ENCODE measurements at places on chromosomes 2 and 18. TPM values are rescaled to one million over a fixed set of nuclear protein-coding genes. Genes with fewer than 3 reads are reported as not detected.

DNA sequence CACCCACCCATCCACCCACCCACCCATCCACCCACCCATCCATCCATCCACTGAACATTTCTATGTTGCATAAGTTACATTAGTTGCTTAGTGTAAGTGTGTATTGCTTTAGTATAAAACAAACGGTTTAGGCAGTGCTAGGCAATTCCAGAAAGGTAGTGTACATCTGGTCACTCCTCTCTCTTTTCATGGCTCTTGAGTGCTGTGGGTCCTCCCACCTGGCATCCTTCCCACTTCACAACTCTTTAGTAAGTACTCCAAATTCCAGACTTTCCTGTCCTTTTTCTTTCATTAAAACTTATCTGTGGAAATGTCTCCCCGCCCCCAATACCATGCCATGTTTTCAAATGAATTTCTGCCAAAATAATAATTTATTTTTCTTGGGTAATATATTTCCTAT is 122.5 kb downstream of the PLEKHM3 start:
- no peak for DNase-seq
- no peak overlapping the region for H3K4me3 ChIP-seq
- H3K36me3 ChIP-seq, result no peaks in the 10 kb centered on the region

OBSL1 gene
- total RNA-seq, result 11.4 TPM

DNA sequence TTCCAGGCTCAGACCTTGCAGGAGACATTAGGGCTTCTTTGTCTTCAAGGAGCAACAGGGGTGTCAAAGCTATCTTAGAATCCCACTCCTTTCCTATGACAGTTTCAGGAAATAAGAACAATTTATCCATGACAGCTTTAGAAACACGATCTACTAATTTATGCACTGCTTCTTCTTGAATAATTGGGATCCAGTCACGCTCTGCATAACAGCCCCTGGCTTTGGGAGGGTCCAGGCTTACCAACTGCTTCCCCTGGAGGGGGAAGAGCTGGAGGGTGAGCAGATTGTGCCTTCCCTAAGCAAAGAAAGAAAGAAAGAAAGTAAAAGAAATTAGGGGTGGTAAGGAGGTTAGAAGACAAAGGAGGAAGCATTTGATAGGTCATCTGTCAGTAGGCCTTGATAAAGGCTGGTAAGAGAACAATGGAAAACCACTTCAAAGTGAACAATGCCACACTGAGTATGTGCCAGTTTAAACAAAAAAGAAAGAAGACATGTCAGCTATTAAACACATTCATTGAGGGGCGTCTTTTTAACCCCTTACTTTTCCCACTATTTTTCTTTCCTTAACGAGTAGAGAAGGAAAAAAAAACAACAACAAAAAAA is 327.6 kb downstream of the DCC start:
- no peak overlapping the region for H3K27ac ChIP-seq
- H3K4me1 ChIP-seq, result no peaks in the 10 kb centered on the region
- no peak overlapping the region for H3K4me3 ChIP-seq
- H3K27me3 ChIP-seq, result no peaks in the 10 kb centered on the region
- no peaks in the 10 kb centered on the region for H3K36me3 ChIP-seq

DNA sequence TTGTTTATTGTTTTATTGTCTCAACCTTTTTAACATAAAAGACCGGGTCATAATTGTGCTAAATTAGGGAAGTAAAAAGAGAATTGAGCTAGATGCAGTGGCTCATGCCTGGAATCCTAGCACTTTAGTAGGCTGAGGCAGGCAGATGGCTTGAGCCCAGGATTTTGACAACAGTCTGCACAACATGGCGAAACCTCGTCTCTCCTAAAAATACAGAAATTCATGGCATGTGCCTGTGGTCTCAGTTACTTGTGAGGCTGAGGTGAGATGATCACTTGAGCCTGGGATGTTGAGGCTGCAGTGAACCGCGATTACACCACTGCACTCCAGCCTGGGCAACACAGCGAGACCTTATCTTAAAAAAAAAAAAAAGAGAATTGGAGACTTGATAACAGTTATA is 104.2 kb upstream of the TTC27 start:
- no peak overlapping the region for H3K27ac ChIP-seq
- no peaks in the 10 kb centered on the region for H3K4me1 ChIP-seq
- no peak for DNase-seq
- H3K27me3 ChIP-seq, result no peaks in the 10 kb centered on the region
- peaks cover 84% of the 10 kb centered on the region for H3K36me3 ChIP-seq

FOXI3 gene
- not detected for total RNA-seq

GRCh38 chr2:66688951-66689350 is 254.0 kb downstream of the MEIS1 start:
- no peak for DNase-seq
- no peaks in the 10 kb centered on the region for H3K27me3 ChIP-seq
- peak overlapping the region; percentile 76 for H3K27ac ChIP-seq
- no peak overlapping the region for H3K4me3 ChIP-seq
- H3K4me1 ChIP-seq, result no peaks in the 10 kb centered on the region

PDE1A gene
- 2.3 TPM for total RNA-seq

ERMN gene
- 0.04 TPM for total RNA-seq

PIKFYVE gene
- 12.6 TPM for total RNA-seq

DNA sequence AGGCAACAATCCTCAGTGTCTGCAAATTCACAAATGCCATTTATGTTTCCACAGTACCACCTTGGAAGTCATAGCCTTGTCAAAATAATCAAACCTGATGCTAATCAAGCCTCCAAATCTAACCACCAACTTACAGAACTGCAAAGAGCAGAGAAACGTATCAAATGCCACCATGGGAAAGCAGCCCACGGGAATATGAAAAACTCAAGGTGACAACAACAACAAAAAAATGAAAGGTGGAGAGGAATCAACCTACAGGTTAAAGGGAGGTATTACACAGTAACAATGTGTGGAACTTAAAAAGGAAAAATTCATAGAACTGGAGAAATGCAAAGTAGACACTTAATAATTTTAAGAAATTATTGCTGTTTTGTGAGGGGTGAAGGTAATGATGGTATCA is 46.7 kb downstream of the CD226 start:
- H3K4me3 ChIP-seq, result no peak overlapping the region
- H3K27ac ChIP-seq, result no peak overlapping the region
- H3K36me3 ChIP-seq, result no peaks in the 10 kb centered on the region
- H3K4me1 ChIP-seq, result no peaks in the 10 kb centered on the region
- DNase-seq, result no peak

- no peak overlapping the region for H3K4me3 ChIP-seq
- H3K36me3 ChIP-seq, result no peaks in the 10 kb centered on the region
- DNase-seq, result no peak
- peak overlapping the region; percentile 2 for H3K27ac ChIP-seq
Measured at GRCh38 chr2:101828673-101829334, 131.3 kb downstream of the MAP4K4 start.

GRCh38 chr2:43191947-43192516 is 34.4 kb downstream of the ZFP36L2 start:
- peaks cover 31% of the 10 kb centered on the region for H3K4me1 ChIP-seq
- no peak overlapping the region for H3K4me3 ChIP-seq
- no peak for DNase-seq
- H3K27ac ChIP-seq, result no peak overlapping the region
- no peaks in the 10 kb centered on the region for H3K36me3 ChIP-seq

ALK gene
- total RNA-seq, result not detected

GRCh38 chr18:25019931-25020330 is 332.0 kb downstream of the ZNF521 start:
- no peak overlapping the region for H3K4me3 ChIP-seq
- no peak overlapping the region for H3K27ac ChIP-seq
- no peaks in the 10 kb centered on the region for H3K36me3 ChIP-seq
- DNase-seq, result no peak

DNA sequence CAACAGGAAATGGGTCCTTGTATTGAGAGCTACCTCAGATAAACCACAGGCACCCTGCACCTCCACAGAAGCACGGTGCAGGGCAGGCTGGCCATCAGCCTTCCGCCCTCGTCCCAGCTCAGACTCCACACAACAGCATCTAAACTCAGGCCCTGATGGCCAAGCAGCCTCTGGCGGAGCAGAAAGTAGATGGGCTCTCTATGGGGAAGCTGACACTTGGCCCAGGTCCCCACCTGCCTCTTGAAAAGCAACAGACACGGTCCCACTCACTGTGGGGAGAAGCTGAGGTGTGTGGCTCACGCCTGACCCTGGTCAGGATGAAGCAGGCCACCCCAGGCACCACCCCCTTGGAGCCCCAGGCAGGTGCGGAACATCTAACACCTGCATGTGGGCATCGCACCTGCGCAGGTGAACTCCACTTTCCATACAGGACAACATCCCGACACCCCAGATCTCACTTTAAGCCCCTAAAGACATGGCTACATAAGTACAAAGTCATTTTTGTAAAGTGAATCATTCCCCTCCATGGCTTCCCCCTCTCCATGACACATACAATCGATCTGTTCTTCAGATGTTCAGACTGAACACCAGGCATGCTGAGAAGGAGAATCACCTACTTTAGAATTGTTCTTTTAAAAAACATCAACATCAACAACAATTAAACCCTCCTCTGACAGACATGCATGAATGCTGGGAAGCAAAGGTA is 208.4 kb downstream of the ZBTB7C start:
- no peak overlapping the region for H3K4me3 ChIP-seq
- H3K27me3 ChIP-seq, result no peaks in the 10 kb centered on the region
- peaks cover 12% of the 10 kb centered on the region for H3K4me1 ChIP-seq
- DNase-seq, result no peak

DNA sequence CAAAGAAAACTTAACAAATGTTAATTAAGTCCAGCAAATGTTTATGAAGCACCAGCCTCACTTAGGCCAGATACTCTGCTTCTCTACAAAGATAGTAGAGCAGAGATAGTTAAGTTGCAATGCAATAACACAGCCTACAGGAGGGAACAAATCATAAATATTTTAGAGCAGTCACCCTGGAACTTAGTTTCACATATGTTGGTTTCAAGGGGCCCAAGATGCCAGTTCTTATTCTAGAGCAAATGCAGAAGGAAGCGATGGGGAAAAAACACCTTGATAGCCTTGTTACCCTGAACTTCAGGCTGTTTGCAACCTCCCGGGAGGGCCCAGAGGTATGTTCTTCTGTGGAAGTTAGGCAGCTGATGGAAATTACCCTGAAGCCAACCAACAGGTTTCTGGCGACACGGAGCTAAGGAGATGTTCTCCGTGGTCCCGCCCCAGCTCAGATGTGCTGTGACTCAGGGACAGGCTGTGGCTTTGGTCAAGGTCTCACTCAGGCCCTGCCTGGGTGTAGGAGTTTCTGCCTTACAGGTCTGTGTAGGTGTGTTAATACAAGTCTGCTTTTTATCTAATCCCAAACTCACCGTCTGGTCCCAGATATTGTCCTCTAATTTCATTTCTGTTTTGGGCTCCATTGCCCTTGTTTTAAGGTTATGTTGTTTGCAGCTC is 3.8 kb downstream of the CTIF start:
- no peaks in the 10 kb centered on the region for H3K27me3 ChIP-seq
- peak overlapping the region; percentile 19 for H3K27ac ChIP-seq
- no peaks in the 10 kb centered on the region for H3K36me3 ChIP-seq
- H3K4me3 ChIP-seq, result no peak overlapping the region
- peaks cover 88% of the 10 kb centered on the region for H3K4me1 ChIP-seq
- DNase-seq, result no peak

DNA sequence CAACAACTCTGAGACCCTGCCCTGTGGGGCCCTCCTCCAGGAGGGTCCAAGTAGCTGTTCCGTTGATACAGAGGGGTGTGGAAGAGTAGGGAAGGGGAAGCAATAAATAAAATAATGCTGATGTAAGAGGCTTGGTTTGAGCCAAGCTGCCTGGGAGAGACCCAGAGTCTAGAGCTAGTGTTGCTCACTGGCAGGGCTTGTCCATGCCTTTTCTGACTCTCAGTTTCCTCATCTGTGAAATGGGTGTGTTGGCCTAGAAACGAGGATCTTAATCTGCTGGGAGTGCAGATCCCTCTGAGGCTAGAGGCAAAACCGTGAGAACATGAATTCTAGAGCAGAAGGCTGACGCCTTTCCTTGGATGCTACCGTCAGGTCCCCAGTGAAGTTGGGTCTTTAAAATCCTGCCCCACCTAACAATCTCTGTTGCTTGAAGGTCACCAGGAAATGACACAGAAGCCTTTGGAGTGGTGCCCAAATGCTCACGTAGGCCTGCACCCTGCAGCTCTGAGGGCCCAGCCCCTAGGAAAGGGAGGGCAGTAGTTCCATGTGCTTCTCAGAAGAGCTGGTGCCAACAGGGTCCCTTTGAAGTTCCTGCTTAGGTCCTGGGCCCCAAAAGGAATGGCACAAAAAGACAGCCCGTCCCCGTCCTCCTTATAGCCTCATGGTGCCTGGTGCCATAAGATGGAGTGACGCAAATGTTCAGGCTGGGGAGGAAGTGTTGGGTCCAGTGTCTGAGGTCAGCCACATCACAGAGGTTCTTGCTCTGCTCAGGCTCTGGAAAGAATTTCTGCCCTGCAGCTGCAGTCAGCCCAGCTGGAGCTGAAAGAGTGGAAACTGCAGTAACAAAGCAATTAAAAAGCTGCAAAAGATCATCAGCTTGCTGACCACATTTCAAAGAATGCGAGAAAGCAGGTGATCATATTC is 73.2 kb upstream of the SMAD2 start:
- no peak overlapping the region for H3K27ac ChIP-seq
- DNase-seq, result no peak
- H3K4me1 ChIP-seq, result no peaks in the 10 kb centered on the region

GRCh38 chr2:43592443-43592842 is 3.4 kb downstream of the THADA start:
- H3K36me3 ChIP-seq, result peaks cover 50% of the 10 kb centered on the region
- peaks cover 10% of the 10 kb centered on the region for H3K4me1 ChIP-seq
- H3K27ac ChIP-seq, result no peak overlapping the region
- no peaks in the 10 kb centered on the region for H3K27me3 ChIP-seq
- no peak overlapping the region for H3K4me3 ChIP-seq

RTP5 gene
- total RNA-seq, result not detected

- no peaks in the 10 kb centered on the region for H3K27me3 ChIP-seq
- H3K36me3 ChIP-seq, result peaks cover 55% of the 10 kb centered on the region
- no peak overlapping the region for H3K27ac ChIP-seq
- H3K4me1 ChIP-seq, result no peaks in the 10 kb centered on the region
Measured at GRCh38 chr2:15378148-15378908, 182.8 kb downstream of the NBAS start.

GRCh38 chr2:164314148-164314547 is 307.1 kb downstream of the GRB14 start:
- no peaks in the 10 kb centered on the region for H3K4me1 ChIP-seq
- no peak overlapping the region for H3K27ac ChIP-seq
- DNase-seq, result no peak
- no peaks in the 10 kb centered on the region for H3K27me3 ChIP-seq
- no peaks in the 10 kb centered on the region for H3K36me3 ChIP-seq
- H3K4me3 ChIP-seq, result no peak overlapping the region

CYS1 gene
- total RNA-seq, result 0.09 TPM

DNA sequence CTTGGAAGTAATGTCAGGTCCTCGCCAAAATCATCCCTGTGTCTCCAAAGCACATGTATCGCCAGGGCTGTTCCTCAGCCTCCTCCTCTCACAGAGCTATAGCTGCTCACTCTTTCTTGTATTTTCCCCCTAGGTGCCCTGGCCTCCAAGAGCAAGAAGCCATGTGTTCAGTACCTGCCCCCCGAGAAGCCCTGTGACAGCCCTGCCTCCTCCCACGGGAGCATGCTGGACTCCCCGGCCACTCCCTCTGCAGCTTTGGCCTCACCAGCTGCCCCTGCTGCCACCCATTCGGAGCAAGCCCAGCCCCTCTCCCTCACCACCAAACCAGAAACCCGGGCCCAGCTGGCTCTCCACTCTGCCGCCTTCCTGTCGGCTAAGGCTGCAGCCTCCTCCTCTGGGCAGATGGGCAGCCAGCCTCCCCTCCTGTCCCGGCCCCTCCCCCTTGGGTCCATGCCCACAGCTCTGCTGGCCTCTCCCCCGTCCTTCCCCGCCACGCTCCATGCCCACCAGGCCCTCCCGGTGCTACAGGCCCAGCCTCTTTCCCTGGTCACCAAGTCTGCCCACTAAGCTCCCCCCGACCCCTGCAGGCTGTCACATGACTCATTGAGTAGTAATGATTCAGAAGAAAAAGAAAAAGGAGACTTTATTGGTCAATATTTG is 18.8 kb downstream of the TGOLN2 start:
- DNase-seq, result no peak
- H3K27ac ChIP-seq, result peak overlapping the region; percentile 60
- peaks cover 42% of the 10 kb centered on the region for H3K36me3 ChIP-seq
- no peak overlapping the region for H3K4me3 ChIP-seq
- peaks cover 37% of the 10 kb centered on the region for H3K4me1 ChIP-seq
